ENCODE measurements at places on chromosomes 3 and 15.

DNA sequence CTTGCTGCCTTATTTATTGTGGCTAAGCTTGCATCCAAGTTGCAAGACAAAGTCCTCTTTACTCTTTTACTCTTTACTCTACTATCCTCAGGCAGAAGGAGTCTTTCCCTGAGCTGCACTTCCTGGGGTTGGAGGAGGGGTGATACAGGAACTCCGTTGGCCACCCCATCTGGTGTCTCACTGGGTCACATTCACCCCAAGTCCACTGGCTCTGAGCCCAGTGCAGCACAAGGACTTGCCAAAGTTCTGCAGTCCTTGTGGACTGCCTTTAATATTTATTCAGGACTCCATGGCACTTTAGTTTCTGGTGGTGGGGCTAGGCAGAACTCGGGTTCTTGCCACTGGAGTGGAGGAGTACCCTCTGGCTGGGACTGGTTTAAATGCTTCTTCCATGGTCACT lies 165.4 kb upstream of the KCNH8 start:
- DNase-seq = no peak

DNA sequence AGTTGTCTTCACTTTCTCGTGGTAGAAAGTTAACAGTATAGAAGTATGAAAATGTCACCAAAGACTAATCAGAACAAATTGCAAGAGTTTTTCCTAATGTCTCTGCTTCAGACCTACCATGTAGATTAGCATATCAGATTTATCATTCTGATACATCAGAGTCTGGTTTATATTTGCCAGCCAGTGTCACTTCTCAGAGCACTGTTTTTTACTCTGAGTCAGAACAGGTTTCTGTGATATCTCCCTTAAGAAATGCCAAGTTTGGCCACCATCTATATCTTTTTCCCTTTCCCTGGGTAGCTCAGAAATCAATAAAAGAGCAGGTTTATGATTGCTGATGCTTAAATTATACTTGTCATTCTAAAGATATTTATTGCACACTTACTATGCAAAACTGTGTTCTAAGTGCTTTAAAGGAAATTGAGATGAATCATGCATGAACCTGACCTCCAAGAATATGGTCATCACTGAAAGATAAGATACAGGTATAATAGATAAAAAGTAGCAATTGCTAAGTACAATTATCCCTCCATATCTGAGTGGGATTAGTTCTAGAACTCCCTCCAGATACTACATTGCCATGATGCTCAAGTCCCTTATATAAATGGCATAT lies 672.7 kb upstream of the NAALADL2 start:
- no peak for DNase-seq

DNA sequence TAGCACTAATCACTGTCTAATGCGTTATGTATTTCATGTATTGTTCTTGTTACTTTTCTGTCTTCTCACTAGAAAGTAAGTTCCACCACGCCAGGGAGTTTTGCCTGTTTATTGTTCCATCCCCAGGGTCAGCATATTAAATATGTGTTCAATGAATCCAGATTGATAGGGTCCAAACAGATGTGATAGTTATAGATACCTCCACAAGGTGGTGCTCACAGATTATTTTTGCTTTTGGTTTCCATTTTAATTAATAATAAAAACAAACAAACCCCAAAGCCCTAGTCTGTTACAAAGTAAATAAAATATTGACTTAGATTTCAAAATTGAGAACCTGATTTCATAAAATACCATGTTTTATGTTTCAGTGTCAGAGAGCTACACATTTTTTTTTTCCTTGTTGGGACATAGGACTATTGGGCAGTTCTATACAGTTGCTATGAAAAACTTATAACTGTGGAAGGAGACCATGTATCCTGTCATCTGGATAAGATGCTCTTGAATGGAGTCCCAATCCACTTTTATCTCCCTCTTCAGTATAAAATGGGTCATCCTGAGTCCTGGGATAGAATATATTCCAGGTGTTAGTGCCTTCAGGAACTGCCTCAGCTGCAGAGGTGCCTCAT lies 12.4 kb downstream of the OTOL1 start:
- DNase-seq = peak; percentile 24

GRCh38 chr3:46947981-46948791 lies 28.4 kb downstream of the CCDC12 start:
- DNase-seq = peak; percentile 53

DNA sequence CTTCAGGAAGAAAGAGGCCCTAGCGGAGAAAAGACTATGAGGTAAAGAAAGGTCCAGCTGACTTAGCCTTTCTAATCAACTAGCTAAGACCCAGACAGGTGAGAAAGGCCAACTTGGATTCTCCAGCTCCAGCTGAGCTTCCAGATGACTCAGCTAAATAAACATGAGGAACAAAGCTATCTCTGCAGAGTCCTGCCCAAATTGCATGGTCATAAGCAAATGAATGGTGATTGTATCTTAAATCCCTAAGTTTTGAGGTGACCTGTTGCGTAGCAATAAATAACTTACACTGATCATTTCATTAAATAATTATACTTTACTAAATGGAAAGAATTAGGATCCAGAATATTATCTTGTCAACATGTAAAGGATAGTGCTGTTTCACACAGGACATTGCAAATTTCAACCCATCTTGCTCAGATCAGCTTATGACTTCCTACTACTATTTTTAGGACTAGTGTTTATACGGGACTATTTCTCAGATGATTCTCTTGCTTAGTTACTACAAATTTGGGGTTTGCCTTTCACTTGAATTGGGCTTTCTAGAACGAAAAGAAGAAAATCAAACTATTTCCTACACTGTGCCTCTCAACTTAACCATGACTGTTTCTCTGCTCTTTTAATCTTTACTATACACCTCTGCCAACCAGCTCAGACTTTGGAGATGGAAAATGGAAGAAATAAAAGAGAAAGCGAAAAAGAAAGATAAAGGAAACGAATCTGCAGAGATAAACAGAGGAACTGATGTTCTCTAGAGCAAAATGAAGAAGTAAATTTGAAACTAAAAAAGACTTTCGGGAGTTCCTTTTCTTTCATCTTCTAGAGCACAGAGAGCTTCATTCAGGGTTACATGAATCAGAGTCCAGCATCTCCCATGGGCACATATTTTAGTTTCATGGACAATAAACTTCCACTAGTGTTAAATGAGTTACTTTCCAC lies 6.6 kb upstream of the ADGRG7 start:
- DNase-seq = no peak

All from SK-N-SH (cell line).